Lung microvascular endothelial cell (primary cell): ENCODE measurements at places on chromosomes 13 and 19. TPM values are rescaled to one million over a fixed set of nuclear protein-coding genes. Genes with fewer than 3 reads are reported as not detected.

- no peak for DNase-seq
These were observed 55.7 kb downstream of the CAB39L start for GRCh38 chr13:49388091-49388635.

GRCh38 chr13:114151031-114151430 lies 18.6 kb upstream of the RASA3 start:
- no peak for DNase-seq

- DNase-seq, result peak; percentile 92
These were observed at the start of gene ZNF546 for GRCh38 chr19:39996811-39997637. Gene ZNF546, plus strand, starts transcription at chr19:39997060. Its CDS starts 1,267 bp downstream, at chr19:39998327.

GRCh38 chr13:108859197-108860012 lies 230.0 kb downstream of the MYO16 start:
- DNase-seq, result no peak

DNA sequence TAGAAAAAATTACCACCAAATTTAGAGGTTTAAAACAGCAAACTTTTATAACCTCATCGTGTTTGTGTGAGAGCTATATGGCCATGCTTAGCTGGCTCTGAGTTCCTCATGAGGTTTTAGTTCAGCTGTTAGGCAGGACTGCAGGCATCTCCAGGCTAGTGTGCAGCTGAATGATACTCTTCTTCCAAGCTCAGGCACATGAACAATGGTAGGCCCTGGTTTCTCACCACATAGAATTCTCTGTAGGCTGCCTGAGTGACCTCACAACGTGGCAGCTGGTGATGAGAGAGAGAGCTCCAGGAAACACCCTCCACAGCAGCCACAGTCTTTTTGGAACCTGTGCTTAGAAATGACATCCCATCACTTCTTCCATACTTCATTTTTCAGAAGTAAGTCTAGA lies 540.6 kb upstream of the MIR17HG start:
- DNase-seq, result no peak

DNA sequence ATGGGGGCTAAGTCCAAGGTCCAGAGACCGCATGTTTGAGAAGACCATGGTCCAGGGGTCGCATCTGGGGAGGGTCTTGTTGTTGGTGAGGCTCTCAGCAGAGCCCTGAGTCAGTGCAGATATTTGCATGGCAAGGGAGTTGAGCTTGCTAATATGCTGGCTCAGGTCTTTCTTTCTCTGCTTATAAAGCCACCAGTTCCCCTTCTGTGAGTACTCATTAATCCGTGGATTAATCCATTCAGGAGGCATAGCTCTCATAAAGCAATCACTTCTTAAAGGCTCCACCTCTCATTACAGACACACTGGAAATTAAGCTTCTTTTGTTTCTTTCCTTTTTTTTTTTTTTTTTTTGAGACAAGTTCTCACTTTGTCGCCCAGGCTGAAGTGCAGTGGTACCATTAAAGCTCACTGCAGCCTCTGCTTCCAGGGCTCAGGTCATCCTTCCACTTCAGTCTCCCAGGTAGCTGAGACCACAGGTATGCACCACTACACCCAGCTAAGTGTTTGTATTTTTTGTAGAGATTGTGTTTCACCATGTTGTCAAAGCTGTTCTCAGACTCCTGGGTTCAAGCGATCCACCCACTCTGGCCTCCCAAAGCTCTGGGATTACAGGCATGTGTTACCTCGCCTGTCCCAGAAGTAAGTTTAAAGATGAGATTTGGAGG lies 216.4 kb downstream of the SLITRK5 start:
- no peak for DNase-seq

DNA sequence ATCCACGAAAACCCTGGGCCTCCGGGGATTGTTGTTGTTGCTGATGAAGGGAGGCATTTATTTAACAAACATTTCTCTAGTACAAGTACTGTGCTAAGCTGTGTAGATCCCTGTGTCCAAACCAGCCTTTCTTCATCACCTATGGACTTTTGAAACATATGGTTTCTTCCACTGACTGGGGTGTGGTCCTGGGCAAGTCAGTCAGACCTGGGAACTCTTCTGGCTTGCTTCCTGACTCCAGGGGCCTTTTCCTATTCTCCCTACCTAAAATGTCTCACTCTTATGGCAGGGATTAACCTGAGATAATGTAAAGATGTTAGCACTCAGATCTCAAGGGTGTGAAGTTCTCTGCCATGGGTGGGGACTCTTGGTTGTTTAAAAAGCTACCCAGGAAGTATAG lies 46.8 kb downstream of the EFNB2 start:
- DNase-seq, result no peak

DNA sequence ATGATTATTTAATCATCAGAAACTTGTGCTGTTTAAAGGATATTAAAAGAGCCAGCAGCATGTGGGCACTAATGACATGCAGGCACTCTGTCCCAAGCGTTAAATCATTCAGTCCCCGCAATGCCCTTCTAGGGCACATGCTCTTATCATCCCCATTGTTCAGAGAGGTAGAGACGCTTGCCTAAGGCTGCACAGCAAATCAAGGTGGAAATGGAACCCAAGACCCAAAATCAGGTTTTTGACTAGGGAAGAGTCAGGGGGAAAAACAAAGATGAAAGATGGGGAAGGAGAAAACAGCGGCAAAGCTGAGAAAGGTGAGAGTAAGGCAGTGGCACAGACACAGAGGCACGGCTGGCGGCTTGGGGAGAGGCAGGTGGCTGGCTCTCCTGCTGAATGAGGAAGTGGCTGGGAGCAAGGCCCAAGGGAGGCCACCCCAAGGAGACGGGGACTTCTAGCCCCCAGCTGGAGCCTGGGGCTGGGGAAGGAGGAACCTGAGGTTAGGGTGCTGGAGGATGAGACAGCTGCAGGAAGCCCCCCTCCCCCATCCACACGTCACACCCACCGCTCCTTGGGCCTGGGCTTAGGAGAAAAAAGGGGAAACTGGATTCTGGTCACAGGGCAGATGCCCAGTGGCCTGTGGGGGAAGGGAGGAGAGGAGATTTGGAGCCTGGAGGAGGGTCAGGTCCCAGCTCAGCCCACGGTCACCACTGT lies 1.0 kb upstream of the TYROBP start:
- no peak for DNase-seq

GRCh38 chr13:32016631-32017030 lies 14.9 kb upstream of the FRY start:
- no peak for DNase-seq

- DNase-seq, result no peak
These were observed 132.6 kb upstream of the USP29 start for GRCh38 chr19:56987184-56987583.

GRCh38 chr13:111278743-111279652 lies 41.4 kb upstream of the TEX29 start:
- DNase-seq, result no peak

DNA sequence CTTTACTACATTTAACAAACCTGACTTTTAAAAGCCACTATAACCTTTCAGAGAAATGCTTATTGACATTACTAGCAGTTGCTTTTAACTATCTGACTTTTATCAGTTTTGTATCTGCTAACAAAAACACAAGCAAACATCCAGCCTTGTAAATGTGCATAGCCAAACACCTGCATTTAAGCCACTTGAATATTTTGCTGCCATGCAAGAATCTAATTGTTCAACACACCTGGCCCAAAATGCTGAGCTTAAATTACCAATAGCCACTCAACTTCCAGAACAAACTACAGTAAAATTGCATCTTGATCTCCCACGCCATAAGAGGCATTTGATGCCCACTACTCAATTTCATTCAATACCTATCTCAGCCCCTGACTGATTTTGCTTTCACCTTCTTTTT lies 9.3 kb downstream of the ZIC5 start:
- no peak for DNase-seq

Gene ZNF471
- 0.65 and 1.6 TPM in 2 replicates for total RNA-seq

Gene ZNF737
- total RNA-seq, result 5.4 and 10.1 TPM in 2 replicates
